ENCODE measurements at places on chromosomes 2 and 18. TPM values are rescaled to one million over a fixed set of nuclear protein-coding genes. Genes with fewer than 3 reads are reported as not detected.

Gene MRO
- 0.43 TPM for total RNA-seq

Gene DIS3L2
- total RNA-seq, result 20.0 TPM

Gene THAP4
- total RNA-seq, result 35.3 TPM

Gene ATG16L1
- 25.1 TPM for total RNA-seq

Gene FAP
- total RNA-seq, result 225 TPM

Gene CLEC4F
- total RNA-seq, result not detected

Gene GPR45
- total RNA-seq, result not detected

Gene ELMOD3
- total RNA-seq, result 20.4 TPM

Gene TGFA
- total RNA-seq, result 0.91 TPM

Gene SERPINB11
- not detected for total RNA-seq

Gene SP5
- total RNA-seq, result not detected

Gene DNER
- 1.7 TPM for total RNA-seq

Gene SMC6
- total RNA-seq, result 31.2 TPM

Gene SPATA3
- not detected for total RNA-seq

Gene KIAA2012
- total RNA-seq, result under 0.01 TPM

Gene OXER1
- 0.13 TPM for total RNA-seq

Gene TUBA4B
- not detected for total RNA-seq

Gene SAG
- not detected for total RNA-seq

Gene TMEM200C
- under 0.01 TPM for total RNA-seq

Gene XIRP2
- not detected for total RNA-seq

Gene APOB
- 1.7 TPM for total RNA-seq

Gene C1QL2
- total RNA-seq, result not detected
